Osteocyte (in vitro differentiated cells): ENCODE measurements at places on chromosomes 1 and 21.
A peak's percentile ranks its signal among the peaks of the same experiment; 100 is the strongest.

GRCh38 chr1:224223819-224224714, 41.0 kb downstream of the DEGS1 start:
- no peak for DNase-seq

GRCh38 chr21:32336711-32337110, 38.1 kb downstream of the MRAP start:
- no peak for DNase-seq

- peak; percentile 66 for DNase-seq
These were observed 93.0 kb downstream of the KIF26B start for GRCh38 chr1:245247801-245248200.

- no peak for DNase-seq
These were observed 270.3 kb downstream of the SDCCAG8 start for GRCh38 chr1:243526180-243526579.
